ENCODE measurements at places on chromosomes 11 and 22. TPM values are rescaled to one million over a fixed set of nuclear protein-coding genes. Genes with fewer than 3 reads are reported as not detected.

DNA sequence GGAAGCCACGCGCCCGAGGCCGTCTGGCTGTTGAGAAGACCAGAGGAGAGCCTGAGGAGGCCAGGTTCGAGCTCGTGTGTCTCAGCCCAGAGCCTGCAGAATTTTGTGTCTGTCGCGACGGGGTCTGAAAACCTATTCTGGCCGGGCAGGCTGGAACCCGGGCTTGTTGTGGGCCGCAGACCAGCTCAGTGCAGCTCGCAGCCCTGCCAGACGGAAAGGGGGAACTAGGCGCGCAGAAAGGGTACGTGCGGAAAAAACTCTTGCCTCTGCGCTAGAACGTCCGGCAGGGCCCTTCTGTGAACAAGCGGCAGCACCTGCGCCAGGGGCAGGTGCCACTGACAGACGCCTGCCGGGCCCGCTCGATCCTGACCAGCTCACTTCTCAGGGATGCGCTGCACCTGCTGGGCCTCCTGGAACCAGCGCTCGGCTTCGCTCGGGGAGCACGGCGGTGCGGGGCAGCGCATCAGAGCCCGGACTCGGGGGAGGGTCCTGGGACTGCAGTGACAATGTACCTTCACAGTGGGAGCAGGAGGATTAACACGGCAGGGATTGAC, 409.3 kb downstream of the BRD1 start:
- no peak for DNase-seq

GRCh38 chr22:40547729-40548143, 88.8 kb downstream of the MRTFA start:
- no peak for DNase-seq

DNA sequence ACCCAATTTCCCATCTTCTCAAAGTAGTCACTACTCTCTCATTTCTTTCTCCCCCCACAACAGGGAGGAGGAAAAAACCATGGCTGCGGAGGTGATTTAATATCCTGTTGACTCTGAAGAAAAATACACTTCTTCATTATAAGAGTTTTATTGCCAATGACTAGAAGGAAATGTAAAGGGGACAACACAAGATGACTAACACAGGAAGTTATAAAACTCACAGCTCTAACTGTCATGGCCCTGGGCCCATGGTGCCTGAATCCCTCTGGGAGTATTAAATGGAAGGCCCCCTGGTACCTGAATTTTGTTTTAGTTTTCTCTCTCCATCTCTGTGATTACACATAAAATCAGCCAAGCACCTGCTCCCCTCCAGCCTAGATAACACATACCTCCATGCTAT, 352.8 kb upstream of the FAT3 start:
- no peak for DNase-seq

The PLXNB2 gene
- polyA plus RNA-seq = 96.5 TPM

The SLC22A25 gene
- polyA plus RNA-seq = not detected

DNA sequence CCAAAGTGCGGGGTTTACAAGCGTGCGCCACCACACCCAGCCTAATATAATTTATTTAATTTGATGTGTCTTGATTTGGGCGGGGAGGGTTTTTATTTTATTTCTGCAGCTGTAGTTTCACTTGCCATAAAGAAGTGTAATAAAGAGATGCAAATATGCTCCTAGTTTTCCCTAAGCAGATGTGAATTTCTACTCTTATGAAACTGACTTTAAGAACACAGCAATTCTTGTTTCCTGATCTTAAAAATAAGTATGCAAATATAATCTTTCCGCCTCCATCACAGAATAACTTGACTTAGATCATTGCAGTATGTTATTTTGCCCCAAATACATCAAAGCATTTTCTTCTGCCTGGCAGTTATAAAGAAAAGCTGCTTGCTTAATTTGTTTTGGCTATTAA, 4.4 kb downstream of the SPCS2 start:
- no peak for DNase-seq

The FGF19 gene
- 1.6 TPM for polyA plus RNA-seq

DNA sequence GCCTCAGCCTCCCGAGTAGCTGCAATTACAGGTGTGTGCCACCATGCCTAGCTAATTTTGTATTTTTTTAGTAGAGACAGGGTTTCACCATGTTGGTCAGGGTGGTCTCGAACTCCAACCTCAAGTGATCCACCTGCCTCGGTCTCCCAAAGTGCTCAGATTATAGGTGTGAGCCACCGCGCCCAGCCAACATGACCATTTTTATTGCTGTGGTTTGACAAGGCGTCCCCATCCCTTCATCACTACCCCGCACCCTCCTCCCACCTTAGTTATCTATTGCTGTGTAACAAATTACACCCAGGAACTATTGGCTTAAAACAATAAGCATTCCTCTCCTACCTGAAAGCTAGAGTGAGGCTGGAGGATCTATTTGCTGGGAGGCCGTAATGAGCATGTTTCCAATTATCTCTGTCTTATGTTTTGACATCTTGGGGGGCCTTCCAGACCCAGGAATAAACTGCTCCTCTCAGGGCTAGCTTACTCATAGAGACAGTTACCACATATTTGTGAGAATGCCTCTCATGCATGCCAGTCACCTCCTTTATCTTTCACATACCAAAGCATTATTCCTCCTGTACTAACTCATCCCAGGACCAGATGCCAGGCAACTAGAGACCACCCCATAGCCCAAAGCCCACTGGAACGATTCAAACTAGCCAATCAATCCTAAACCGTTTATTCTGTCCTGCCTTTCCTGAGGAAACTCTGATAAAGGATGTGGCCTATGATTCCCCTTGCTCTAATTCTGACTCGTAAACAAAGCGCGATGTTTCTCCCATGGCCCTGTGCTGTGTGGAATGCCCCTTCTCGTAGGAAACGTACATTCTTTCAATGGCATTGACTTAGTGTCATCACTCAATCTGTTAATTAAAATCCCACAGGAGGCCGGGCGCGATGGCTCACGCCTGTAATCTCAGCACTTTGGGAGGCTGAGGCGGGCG, 19.4 kb downstream of the SNU13 start:
- no peak for DNase-seq

DNA sequence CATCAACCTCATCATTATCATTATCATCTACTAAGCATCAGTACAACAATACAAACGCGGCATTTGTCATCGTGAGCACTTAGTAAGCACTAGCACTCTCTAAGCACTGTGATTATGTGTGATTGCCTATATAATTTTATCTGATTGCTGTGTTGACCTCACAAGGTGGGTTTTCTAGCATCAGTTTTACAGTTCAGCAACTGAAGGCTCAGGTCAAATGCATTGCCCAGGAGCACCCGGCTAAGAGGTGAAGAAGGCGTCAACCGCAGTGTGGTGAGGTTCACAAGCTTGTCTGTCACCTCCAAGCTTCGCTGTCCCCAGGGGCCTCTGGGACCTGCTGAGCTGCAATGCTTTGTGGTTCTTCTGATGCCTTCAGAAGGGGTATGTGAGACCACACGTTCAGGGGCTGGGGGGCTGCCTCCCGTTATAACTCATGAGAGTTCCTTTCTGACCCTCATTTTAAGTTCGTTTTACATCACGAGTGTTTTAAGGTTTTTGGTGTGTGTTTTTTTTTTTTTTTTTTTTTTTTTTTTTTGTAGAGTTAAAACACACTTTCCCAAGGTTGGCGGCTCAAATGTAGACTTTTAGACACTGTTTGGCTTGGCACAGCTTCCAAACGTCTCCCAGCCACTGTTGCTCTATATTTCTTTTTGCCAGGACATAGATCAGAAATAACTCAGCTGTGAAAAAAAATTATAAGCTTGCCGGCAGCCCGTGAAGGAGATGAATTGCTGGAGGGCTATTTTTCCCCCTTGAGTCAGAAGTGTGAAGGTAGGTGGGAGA, 33.8 kb upstream of the SCUBE1 start:
- no peak for DNase-seq

DNA sequence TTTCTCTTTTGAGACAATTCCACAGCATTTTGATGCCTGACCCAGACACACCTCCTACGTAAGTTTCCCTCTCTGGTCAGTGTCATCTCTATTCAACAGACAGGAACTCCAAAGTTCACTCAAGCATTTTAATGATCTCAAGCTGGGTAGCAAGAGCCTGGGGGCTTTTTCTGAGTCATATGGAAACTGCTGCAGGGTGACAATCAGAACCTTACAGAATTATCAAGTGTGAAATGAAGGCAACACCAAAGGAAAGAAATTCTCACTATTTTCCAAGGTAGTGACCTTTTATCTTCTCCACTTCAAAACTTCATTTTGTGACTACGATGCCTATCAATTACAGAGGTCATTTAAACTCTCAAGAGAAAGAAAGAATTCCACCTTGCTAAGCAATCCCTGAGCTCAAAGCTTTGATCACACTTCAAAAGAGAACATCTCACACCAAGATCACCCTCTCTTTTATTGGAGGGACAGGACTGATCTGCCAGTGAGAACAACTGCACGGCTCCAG, 229.0 kb upstream of the ZC3H12C start:
- DNase-seq = no peak

The YAP1 gene
- polyA plus RNA-seq = 60.3 TPM

DNA sequence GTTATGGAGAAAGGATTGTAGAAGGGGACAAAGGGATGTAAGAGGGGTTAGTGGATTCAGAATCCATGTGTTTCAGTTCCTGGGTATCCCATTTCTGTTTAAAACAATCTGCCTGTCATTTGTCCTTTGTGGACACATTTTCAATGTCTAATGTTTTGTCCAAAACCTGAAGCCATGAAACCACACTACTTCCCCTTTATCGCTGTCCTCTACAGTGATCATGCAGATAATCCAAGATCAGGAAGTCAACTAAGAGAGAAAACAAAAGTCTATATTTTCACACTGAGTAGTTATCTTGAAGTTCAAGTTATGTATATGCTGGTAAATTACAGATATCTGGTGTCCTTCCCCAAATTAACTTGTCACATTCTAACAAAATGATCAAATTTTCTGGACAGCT, 457.0 kb downstream of the NTM start:
- DNase-seq = peak; percentile 5

The TSSK2 gene
- 0.17 TPM for polyA plus RNA-seq

GRCh38 chr22:49765951-49766350, 61.7 kb downstream of the BRD1 start:
- DNase-seq = no peak

GRCh38 chr11:129143335-129143734, 48.8 kb downstream of the ARHGAP32 start:
- DNase-seq = peak; percentile 66

The SMTNL1 gene
- 205 TPM for polyA plus RNA-seq

The TREH gene
- 1.2 TPM for polyA plus RNA-seq

The MMP1 gene
- polyA plus RNA-seq = 1.7 TPM

DNA sequence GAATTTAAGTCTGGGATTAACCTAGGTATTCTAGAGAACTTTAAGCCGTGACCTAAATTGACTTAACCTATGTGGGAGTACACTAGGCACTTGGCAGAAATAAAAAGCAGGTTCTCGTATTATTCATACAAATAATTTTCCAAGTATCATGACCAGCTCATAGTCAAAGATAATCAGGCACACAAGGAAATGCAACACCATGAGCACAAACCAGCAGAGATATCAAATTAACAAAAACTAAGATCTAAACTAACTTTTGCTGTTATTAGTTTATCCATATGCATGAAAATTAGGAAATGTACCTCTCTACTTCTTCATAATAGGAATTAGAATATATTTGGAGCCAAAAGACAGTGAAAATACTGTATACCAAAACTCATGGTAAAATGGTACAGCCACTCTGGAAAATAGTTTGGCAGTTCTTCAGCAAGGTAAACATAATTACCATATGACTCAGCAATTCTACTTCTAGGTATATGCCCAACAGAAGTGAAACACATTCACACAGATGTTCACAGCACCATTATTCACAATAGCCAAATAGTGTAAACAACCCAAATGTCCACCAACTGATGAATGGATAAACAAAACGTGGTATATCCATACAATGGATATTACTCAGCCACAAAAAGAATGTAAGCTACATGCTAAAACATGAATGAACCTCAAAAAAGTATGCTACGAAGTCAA, 154.1 kb downstream of the ENTHD1 start:
- no peak for DNase-seq

- no peak for DNase-seq
Observed at GRCh38 chr11:17735818-17736578, 1.4 kb downstream of the KCNC1 start.

The RAB36 gene
- 1.4 TPM for polyA plus RNA-seq

GRCh38 chr11:14784230-14784629, 107.8 kb downstream of the CYP2R1 start:
- DNase-seq = no peak

DNA sequence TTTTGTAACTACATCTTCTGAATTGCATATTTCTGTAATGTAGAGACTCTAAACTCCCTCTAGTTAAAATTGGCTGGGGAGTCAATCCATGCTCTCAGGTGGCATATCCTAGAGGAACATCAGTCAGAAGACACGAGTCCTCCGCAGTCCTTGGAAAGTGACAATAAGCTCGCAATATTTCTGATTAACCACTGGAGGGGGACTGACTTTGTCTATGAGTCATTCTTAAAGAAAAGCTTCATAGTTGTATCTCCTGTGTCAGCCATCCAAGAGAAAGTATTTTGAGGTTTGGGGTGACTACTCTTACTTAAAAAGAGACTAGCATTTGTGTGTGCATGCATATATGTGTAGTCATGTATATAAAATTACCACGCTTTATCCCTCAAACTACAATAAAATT, 60.2 kb downstream of the SLN start:
- DNase-seq = no peak

DNA sequence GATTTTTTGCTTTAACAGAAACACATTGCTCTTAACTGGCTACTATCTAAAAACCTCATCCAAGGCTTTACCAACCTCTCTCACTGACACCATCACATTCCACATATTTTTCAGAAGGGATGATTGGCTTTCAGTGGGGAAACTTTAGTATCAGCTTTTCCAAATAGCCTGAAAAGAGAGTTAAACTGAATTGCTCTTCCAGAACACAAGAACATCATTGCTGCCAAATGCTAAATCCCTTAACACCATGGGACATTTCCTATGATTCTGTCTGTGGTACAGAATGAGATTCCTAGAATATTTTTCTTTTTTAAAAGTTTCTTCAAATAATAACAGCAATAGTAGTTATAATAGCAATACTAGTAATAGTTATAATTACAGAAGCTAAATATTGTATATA, 45.4 kb downstream of the SOX6 start:
- DNase-seq = peak; percentile 88

GRCh38 chr11:114953039-114953438, 274.7 kb downstream of the NXPE2 start:
- no peak for DNase-seq

- no peak for DNase-seq
Observed at GRCh38 chr22:50469377-50470305, 5.2 kb downstream of the SBF1 start.

The POU2F3 gene
- 3.1 TPM for polyA plus RNA-seq

GRCh38 chr11:107683061-107683460, 28.8 kb downstream of the SLN start:
- no peak for DNase-seq
